Stimulated activated CD4-positive, alpha-beta T cell treated with anti-CD3 and anti-CD28 coated beads, TNF-alpha, amount 100 ng/mL, for 4 hours (primary cell): ENCODE measurements at places on chromosomes 1 and 21.

DNA sequence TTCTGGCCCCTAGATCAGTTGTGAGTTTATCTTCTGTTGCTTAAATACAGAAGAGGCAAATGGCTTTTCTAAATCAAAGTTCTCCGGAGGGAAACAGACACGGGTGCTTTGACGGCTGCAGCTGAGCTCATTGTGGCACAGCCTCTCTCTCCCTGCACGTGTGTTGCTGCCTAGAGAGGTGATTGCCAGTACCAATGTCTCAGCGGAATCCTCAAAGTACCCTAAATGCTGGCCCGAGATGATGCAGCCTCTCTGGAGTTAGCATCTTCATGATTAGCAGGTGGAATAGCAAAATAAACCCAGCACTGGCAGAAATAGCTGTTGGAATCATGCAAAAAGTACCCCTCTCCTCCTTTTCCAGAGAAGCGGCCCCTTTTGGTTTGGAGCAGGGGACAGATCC lies 192.2 kb downstream of the PRDM2 start:
- no peak for DNase-seq

DNA sequence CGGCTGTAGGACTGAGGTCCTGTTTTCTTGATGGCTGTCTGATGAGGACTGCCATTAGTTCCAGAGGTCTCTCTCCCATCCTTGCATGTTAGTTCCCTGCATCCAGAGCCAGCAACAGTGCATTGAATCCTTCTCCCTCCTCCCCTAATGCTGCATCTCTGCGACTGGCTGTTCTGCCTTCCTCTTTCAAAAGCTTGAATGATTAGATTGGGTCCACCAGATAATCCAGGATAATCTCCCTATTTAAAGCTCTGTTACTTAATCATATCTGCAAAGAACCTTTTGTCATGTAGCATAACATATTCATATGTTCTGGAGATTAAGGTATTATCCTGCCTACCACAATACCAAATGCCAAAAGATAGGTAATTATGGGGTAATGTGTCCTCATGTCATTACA lies 377.5 kb downstream of the GPATCH2 start:
- no peak for DNase-seq

DNA sequence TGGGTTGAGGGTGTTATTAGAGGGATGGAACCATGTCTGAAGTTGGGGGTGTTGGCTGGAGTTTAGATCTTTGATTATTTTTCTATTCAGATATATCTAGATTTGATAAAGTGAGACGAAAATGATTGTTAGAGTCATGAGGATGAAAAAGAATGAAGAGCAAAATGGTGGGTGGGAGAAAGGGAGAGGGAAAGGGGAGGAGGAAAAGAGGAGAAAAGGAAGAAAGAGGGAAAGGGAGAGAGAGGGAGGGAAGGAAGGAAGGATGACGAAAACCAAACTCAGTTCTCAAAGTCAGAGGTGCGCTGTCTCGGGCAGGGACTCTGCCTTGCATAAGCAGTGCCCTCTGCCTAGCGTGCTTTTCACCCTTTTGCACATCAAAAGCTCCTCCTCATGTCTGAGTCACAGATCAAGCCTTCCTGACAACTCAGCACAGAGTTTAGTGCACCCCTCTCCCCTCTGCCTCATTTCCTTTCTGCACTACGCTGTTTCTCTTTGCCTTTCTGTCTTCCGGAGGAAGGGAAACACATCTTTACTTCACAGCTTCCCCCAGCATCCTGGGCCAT lies 225.8 kb upstream of the PROX1 start:
- peak; percentile 37 for DNase-seq

DNA sequence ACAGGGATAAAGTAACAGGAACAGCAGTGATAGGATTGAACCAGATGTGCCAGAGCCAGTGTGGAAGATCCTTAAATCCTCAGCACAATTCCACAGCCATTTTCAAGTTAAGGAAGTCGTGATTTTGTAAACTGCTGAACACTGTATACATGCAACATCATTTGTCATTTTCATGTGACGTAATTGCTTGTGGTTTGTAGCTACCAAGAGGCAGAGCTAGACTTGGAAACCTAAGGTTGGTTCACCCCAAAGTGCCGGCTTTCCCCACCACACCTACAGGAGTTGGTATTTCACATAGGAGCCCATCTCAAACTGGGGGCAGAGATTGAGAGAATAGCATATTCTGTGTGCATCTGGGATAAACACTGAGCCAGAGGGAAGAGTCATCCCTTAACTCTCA lies 113.9 kb downstream of the CAPN8 start:
- no peak for DNase-seq

GRCh38 chr1:72847651-72848050 lies 565.3 kb upstream of the NEGR1 start:
- no peak for DNase-seq

GRCh38 chr1:234750922-234751627 lies 141.1 kb upstream of the IRF2BP2 start:
- DNase-seq = no peak

DNA sequence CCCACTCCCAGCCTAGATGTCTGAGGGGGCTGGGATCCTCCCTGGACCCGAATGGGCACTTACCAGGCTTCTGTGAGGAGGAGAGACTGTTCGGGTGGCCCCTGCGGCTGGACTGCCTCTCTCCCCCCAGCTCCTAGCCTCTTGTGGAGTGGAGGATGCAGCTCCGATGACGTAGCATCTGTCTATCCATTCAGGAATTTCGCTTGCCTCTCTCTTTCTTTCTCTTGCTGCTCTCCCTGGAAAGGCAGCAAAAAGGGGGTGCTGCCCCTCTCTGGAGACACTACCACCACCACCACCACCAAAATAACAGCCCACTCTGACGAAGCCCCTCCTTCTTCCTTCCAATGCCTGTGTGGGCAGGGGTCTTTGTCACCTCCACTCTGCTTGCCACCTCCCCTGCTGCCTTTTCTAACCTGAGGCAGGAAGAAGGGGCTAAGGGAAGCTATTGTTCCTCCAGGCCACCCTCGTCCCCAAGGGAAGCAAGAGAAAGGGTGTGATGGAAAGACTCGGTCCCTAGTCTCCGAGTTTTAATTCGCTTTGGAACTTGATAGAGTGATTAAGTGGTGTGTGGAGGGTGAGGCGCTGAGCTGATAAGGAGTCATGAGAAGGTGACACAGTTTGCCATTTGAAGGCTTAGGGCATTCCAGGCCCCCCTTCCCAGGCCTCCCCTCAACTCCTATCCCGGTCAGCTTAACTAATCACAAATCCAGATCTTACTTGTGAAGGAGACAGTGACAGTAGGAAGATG lies 60.5 kb downstream of the RHBG start:
- DNase-seq = no peak

DNA sequence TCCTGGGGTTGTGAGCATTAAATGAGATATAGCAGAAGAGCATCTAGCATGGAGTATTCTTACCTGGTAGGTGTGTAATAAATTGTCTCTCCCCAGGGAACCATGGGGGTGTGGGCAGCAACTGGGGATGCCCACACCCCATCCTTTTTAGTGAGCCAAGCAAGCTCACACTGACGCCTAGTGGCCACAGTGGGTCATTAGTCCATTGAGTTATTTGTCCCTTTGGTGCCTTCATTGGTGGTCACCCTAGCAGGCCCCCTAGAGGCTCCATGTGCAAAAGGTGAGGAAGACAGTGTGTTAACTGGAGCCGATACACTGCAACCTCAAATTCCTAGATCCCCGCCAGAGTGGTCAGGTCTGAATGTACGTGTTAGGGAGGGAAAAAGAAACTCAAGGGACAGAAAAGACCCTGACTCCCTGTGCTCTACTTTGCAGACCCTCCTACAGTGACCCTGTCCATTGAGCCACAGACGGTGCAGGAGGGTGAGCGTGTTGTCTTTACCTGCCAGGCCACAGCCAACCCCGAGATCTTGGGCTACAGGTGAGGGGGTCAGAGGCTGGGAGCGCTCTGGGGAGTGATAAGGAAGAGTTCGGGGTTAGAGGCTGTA lies 93.3 kb upstream of the CD1D start:
- DNase-seq = no peak

- no peak for DNase-seq
These were observed 67.0 kb downstream of the INTS7 start for GRCh38 chr1:211968200-211968834.

DNA sequence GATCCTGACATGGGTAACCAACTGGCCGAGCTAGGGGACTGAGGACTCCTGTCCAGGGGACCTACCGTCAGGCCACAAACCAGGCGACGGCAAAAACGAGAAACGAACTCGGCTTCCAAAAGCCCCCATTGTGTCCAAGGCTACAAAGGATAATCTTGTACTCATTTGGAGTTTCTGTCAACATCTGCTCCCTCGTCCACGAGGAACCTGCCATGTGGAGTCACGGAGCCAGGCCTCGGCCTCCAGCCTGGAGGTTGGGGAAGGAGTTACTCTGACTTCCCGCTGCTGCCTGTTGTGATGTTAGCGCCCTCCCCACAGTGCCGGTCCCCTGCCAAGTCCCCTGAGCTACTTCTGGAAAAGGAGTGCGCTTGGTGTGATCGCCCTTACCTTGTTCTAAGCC lies 7.3 kb downstream of the KRTAP10-1 start:
- DNase-seq = no peak

GRCh38 chr1:162629651-162630050 lies 2.6 kb upstream of the DDR2 start:
- no peak for DNase-seq

DNA sequence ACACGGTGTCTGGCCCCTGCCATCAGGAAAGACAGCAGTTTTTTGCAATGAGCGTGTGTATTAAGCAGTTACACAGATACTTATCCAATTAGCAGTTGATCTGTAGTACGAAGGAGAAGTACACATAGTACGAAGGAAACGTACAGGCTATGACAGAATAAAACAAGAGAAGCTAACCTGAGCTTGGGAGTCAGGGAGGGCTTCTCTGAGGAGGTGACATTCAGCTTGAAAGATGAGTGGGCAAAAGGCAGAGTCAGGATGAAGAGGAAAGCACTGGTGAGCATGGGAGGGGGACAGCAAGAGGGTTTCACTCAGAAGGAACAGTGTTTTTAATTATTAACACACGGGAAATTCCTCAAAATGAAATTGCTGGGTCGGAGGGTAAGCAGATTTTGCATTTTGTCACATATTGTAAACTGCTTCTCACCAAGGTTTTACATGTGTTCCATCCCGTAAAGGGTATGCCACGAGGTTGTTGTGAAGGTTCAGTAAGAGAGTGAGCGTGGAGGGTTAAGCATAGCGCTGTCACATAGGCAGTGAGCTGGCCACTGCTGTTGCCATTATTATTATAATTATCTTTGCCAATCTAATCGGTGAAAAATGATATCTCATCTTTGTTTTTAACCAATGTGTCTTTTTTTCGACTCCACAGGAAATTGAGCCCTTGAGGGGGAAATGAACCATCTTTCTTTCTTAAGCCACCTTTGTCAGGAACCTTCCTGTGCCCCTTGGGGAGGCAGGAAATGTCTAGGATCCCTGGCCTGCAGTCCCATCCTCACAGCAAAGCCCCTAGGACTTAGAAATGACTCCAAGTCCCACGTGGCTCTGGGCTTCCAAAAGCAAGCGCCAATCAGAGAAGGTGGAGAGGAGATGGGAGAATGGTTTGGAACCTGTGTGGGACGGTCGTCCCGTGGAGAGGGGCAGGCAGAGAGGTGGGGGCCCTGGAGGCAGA lies 47.3 kb upstream of the POU3F1 start:
- no peak for DNase-seq

GRCh38 chr1:98021126-98021525 lies 100.3 kb upstream of the DPYD start:
- DNase-seq = no peak
